Activated T-cell treated with anti-CD3 and anti-CD28 coated beads, Interleukin-2, amount 50 U/mL, for 72 hours (primary cell): ENCODE measurements at places on chromosomes 2 and 18.
A peak's percentile ranks its signal among the peaks of the same experiment; 100 is the strongest.

DNA sequence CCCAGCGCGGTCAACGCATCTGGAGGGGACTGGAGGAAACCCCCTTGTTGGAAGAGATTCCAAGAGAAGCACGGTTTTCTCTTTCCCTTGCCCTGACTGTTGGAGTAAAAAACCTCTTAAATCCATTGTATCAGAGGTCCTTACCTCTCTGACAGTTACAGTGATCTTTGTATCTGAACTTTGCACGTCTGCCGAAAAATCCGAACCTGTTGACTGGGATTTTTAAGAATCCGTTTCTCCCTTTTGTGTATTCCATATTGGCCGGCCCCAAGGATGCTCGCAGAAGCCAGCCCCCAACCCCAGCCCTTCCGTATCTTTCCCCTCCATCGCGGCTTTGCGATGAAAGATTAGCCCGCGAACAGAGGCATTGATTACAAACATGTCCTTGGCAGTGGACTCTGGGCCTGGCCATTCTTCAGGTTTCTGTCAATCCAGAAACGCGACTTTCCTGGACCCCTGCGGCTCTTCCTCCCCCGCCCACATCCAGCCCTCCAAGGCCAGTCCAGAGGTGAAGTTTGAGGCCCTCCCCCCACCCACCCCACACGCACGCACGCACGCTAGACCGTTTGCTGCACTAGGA, 4.6 kb upstream of the DLX1 start:
- peaks cover 1% of the 10 kb centered on the region for H3K36me3 ChIP-seq
- peaks cover 37% of the 10 kb centered on the region for H3K4me1 ChIP-seq
- H3K4me3 ChIP-seq: no peak overlapping the region
- H3K27me3 ChIP-seq: peaks cover 79% of the 10 kb centered on the region
- DNase-seq: no peak
- H3K27ac ChIP-seq: no peak overlapping the region

- peak overlapping the region; percentile 57 for H3K27ac ChIP-seq
- peaks cover 69% of the 10 kb centered on the region for H3K4me1 ChIP-seq
- no peak for DNase-seq
- no peaks in the 10 kb centered on the region for H3K27me3 ChIP-seq
- peak overlapping the region; percentile 56 for H3K4me3 ChIP-seq
- H3K36me3 ChIP-seq: peaks cover 28% of the 10 kb centered on the region
Measured at GRCh38 chr2:238009563-238009962, 42.7 kb downstream of the UBE2F start.

DNA sequence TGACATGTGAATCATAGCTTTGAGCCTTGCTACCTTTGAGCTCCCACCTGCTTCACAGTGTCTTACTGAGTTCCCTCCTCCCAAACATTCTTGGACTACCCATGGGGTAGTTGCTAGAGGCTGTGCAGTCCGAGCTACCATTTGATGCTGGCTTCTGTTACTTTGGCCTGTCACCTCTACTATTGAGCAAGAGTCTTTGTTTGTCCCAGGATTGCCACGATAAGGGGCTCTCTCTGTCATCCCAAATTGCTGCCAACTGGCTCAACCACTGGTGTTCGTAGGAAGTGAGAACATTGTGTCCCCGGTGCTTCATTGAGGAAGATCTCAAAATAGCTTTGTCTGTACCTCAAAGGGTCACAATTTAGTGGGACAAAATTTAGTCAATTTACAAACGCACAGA, 59.1 kb upstream of the PAX8 start:
- no peaks in the 10 kb centered on the region for H3K36me3 ChIP-seq
- no peak overlapping the region for H3K4me3 ChIP-seq
- peaks cover 2% of the 10 kb centered on the region for H3K4me1 ChIP-seq
- no peak for DNase-seq

- H3K36me3 ChIP-seq: no peaks in the 10 kb centered on the region
- no peak for DNase-seq
- no peaks in the 10 kb centered on the region for H3K27me3 ChIP-seq
- H3K4me3 ChIP-seq: no peak overlapping the region
- peaks cover 51% of the 10 kb centered on the region for H3K4me1 ChIP-seq
- no peak overlapping the region for H3K27ac ChIP-seq
Measured at GRCh38 chr2:134142903-134143302, 111.0 kb upstream of the MGAT5 start.
